MCF 10A (cell line): ENCODE measurements at places on chromosomes 1 and 21.

DNA sequence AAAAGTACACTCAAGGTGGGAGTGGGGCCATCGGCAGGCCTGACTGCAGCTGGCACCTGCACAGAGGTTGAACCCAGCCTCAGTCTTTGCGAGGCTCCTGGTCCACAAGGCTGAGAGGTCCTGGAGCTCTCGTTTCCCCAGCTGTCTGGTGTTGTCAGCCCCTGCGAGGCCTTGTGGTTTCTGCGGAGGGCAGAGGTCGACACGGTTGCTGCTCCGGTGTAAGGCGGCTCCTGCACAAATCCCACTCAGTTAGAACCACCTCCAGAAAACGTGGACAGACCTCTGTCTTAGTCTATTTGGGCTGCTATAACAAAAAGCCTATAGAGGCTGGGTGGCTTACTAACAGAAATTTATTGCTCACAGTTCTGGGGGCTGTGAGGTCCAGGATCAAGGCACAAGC is 5.8 kb downstream of the KIAA1614 start:
- DNase-seq: no peak

DNA sequence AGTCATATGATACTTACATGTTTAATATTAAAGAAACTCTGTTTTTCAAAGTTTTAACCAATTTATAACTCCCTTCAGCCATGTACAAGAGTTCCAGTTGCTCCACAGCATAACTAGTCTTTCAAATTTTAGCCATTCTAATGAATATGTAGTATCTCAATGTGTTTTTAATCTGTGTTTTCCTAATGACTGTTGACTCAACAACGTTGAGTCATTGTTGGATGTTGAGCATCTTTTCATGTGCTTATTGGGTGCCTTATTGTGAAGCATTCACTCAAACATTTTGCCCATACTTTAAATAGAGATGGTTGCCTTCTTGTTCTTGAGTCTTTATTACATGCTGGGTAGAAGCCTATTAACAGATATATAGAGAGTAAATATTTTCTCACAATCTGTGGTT is 240.2 kb upstream of the LYPLAL1 start:
- no peak for DNase-seq

DNA sequence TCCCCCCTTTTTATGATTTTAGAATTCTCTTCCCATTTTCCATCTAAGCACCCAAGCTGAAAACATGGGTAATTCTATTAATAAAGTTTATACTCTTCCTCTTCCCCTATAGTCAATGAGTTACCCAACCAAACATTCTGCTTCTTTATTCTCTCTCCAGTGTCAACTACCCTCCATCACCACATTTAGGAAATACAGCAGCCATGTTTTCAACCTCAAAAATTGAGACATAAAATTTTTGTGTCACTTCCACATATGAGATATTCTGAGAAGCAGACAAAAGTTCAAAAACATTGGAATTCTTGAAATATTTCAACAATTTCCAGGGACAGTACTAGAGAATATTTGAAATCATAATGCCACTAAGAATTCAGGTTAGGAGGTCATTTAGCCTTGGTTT is 64.8 kb upstream of the ATP1A1 start:
- DNase-seq: no peak

GRCh38 chr1:198633675-198634121 is 5.1 kb upstream of the PTPRC start:
- no peak for DNase-seq

GRCh38 chr1:109764561-109765482 is 1.1 kb upstream of the EPS8L3 start:
- DNase-seq: no peak

- no peak for DNase-seq
Measured at GRCh38 chr1:182253319-182253860, 138.2 kb downstream of the GLUL start.

- DNase-seq: no peak
Measured at GRCh38 chr1:78511334-78511733, 20.6 kb downstream of the PTGFR start.

- DNase-seq: no peak
Measured at GRCh38 chr1:184023171-184023570, 14.4 kb downstream of the COLGALT2 start.

- no peak for DNase-seq
Measured at GRCh38 chr21:45534636-45535331, 7.5 kb downstream of the SLC19A1 start.

GRCh38 chr1:155499263-155499662 is 63.3 kb downstream of the ASH1L start:
- peak; percentile 27 for DNase-seq

DNA sequence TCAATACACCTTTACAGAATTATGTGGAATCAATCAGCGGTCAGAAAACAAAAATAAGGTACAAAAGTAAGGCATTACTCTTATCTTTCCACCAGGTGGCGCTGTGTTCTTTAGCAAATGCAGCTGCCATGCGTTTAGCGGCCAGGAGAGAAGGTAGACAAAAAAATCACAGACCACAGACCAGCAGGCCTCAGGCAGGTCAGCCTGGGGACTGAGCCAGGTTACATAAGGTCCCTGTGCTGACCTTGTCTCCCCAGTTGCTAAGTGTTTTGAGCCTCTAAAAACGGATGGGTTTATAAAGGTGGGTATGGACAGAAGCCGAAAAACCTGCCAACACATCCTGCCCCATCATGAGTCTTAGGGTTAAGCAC is 2.8 kb downstream of the RGS16 start:
- peak; percentile 95 for DNase-seq

DNA sequence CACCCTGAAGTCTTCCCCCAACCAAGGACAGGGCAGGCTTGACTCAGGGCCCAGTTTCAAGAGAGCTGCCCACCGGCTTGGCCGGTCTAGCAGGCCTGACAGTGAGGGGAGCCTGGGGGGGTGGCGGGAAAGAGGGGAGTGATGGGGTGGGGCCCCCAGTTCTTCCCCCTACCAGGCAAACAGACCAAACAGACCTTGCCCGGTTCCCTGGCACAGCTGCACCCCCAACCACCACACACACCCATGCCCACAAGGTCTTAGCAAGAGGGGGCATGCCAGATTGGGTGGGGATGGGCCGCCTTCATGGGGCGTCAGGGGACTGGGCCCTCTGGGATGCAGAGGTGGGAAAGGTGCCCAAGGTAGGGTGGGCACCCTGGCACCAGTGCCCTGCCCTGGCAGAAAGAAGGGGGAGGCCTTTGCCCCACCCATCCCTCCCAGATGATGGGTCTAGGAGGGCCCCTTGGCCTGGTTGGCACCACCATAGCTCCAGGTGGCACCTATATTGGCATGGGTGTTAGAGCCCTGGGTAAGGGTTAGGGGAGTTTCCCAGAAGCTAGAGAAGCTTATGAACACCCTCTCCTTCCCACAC is 8.9 kb downstream of the ZBTB7B start:
- DNase-seq: no peak

- no peak for DNase-seq
Measured at GRCh38 chr1:14897547-14897946, 256.0 kb upstream of the TMEM51 start.

DNA sequence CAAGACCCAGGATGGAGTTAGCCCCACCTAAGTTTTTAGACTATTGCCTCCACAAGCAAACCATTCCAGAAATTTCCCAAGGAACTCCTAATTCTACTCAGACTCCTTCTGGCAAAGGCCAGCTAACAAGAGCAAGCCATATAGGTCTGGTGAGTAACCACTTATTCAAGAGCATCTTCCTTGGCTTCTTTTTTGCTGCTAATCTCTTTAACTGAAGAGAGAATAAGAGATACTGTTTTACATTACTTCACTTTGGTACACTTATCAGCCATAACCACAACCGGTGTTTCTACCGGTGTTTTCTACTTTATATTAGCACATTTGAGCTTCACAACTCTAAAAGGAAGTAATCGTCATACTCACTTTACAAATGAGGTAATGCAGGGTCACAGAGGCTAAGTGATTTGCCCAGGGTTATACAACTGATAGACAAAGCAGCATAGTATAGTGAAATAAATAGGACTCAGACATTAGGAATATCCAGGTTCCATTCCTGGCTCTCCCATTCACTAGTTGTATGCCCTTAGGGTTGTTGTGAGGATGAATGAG is 1.7 kb upstream of the EPS15 start:
- no peak for DNase-seq

GRCh38 chr1:8184301-8184700 is 133.6 kb upstream of the SLC45A1 start:
- DNase-seq: no peak

GRCh38 chr1:80054129-80054528 is 1047.6 kb upstream of the ADGRL4 start:
- DNase-seq: peak; percentile 96

DNA sequence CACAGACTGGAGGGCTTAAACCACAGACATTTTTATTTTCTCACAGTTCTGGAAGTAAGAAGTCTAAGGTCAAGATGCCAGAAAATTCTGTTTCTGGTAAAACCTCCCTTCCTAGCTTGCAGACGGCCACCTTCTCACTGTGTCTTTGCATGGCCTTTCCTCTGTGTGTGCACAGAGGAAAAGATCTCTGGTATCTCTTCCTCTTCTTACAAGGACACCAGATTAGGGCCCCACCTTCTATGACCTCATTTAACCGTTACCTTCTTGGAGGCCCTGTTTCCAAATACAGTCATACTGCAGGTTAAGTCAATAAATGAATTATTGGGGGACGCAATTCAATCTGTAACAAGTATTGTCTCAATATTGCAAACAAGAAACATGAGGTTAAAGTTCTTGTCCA is 63.0 kb upstream of the PRDX6 start:
- DNase-seq: no peak

DNA sequence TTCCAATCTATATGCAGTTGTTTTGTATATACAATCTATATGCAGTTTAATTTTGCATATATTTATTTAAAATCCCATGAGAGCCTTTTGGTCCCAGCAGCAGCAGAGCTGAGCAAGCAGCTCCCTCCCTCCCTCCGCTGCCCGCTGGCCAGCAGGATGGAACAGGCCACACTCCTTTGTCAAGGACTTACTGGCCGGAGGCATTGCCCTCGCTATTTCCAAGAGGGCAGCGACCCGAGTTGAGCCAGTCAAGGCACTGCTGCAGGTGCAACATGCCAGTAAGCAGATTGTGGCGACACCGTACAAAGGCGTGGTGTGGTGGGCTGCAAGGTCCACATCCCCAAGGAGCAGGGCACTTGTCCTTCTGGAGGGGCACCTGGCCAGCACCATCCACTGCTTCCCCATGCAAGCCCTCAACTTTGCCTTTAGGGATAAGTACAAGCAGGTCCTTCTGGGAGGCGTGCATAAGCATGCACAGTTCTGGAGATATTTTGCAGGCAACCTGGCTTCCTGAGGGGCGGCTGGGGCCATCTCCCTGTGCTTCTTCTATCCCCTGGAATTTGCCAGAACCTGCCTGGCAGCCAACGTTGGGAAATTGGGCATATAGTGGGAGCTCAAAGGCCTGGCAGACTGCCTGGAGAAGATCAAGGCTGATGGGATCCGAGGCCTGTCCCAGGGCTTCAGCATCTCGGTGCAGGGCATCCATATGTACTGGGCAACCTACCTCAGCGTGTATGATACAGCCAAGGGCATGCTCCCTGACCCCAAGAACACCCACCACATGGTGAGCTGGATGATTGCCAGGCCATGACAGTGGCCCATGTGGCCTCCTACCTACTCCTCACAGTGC is 92.2 kb downstream of the OSBPL9 start:
- DNase-seq: no peak

GRCh38 chr1:67465375-67465774 is 35.2 kb upstream of the SERBP1 start:
- DNase-seq: no peak

DNA sequence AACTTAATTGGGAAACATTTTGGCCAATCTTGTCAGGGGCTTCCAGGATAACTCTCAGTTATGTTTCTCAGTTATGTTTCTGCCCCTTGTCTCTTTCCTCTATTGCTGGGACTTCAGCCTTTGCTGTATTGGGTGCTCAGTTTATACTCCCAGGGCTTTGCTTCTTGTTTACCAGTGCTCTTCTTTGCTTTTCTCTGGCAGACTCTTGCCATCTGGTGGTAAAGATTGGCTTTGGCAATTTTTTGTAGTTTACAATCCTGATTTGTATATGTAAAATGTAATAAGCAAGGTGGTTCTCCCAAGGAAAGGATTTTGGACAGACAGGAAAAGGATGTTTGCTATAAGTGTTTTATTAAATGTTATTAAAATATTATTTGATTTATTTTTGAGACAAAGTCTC is 37.9 kb downstream of the FABP3 start:
- DNase-seq: peak; percentile 51

- peak; percentile 47 for DNase-seq
Measured at GRCh38 chr1:160189649-160190625, at the start of gene CASQ1. CASQ1 (plus strand) TSS chr1:160190575; CDS start chr1:160190752, 177 bp downstream.

DNA sequence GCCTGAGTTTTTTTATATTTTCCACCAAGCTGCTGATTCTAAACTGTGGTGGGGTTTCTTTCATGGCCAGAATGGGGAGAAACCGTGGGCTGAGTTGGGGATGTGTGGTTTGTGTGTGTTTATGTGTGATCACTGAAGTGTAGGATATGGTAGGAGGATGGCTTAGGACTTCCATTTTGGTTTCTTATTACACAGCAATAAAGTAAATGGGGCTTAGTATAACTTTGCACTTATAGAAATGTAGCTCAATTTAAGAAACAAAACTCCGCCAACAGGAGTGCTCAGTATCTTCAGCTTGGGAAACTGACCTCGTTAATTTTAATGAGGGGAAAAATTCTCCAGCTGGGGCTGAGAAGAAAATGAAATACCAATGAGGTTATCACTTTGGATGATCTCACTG is 77.8 kb downstream of the PBX1 start:
- no peak for DNase-seq
